Activated CD8-positive, alpha-beta T cell treated with anti-CD3 and anti-CD28 coated beads, Interleukin-2, amount 10 ng/mL, durations not matched to agents 7 days and 5 days (primary cell): ENCODE measurements at places on chromosomes 11 and 22. TPM values are rescaled to one million over a fixed set of nuclear protein-coding genes. Genes with fewer than 3 reads are reported as not detected.

DNA sequence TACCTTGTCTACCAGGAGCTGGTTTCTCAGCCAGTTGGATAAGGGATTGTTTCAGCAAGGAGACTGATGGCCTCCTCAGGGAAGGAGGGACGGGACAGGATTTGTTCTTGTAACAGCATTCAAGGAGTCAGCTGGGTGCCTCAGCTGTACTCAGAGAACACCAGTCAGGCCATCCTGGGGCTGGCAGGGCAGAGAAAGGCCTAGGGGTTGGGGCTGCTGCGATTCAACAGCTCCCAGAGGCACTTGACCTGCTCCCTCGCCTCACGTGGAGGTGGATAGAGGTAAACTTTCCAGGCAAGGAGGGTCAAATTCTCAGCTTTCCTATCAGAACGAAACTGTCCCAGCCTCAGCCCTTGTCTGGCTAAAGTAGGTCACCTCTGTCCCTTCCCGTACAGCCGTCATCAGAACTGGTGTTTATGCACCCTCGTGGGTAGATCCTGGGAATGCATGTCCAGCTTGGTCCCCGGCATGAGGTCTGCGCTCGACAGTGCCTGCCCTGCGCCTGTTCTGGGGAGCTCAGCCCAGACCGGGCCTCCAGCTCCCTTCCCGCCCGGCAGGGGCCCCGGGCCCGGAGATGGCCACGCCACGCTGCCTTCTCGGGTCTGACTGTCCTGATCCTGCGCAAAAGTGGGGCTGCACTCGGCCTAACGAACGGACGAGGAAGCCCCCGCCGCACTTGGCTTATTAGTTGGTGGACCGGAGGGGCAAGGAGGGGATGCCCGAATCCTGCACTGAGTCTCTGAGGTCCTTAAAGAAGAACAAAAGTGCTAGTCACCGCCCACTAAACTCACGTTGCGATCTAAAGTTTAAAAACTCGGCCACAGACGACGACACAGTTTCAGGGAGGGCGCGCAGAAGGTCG is 762 bp upstream of the CCDC134 start:
- H3K36me3 ChIP-seq, result peaks cover 37% of the 10 kb centered on the region
- peaks cover 36% of the 10 kb centered on the region for H3K4me1 ChIP-seq
- H3K4me3 ChIP-seq, result peak overlapping the region; percentile 98
- H3K27me3 ChIP-seq, result no peaks in the 10 kb centered on the region
- DNase-seq, result peak; percentile 27
- H3K27ac ChIP-seq, result peak overlapping the region; percentile 99

DNA sequence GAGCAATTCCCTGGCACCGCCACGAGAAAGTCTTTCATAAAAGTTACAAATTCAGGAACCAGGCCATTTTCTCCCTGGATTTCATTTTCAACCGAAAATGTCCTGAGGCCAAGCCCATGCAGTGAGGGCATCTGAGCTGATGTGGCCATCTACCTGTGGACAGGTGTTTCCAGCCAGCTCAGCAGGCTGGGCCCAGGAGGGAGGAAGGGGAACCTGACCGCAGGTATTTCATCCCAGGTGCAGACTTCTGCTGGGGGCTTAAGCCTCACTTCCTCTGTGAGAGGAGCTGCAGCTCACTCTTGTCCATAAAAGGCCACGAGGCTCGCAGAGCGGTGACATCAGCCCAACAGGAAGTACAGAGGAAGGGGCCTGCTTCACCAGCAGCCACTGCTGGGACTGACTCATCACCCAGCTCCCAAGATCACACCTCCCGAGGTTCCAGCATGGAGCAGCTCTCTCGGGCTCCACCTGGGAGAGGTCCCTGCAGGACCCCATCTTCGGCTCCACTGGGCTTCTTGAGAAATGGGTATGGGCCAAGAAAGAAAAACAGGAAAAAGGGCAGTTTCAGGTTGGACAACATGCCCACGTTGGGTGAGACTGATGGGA is 56.4 kb downstream of the MYH9 start:
- peaks cover 99% of the 10 kb centered on the region for H3K36me3 ChIP-seq
- H3K4me1 ChIP-seq, result peaks cover 99% of the 10 kb centered on the region
- H3K4me3 ChIP-seq, result peak overlapping the region; percentile 85
- H3K27me3 ChIP-seq, result no peaks in the 10 kb centered on the region
- H3K27ac ChIP-seq, result peak overlapping the region; percentile 99
- peak; percentile 91 for DNase-seq

The AQP11 gene
- total RNA-seq, result 0.21 TPM

GRCh38 chr11:22786475-22786874 is 43.1 kb downstream of the SVIP start:
- no peak overlapping the region for H3K27ac ChIP-seq
- DNase-seq, result no peak
- peaks cover under 1% of the 10 kb centered on the region for H3K4me1 ChIP-seq
- H3K4me3 ChIP-seq, result no peak overlapping the region
- H3K36me3 ChIP-seq, result no peaks in the 10 kb centered on the region

DNA sequence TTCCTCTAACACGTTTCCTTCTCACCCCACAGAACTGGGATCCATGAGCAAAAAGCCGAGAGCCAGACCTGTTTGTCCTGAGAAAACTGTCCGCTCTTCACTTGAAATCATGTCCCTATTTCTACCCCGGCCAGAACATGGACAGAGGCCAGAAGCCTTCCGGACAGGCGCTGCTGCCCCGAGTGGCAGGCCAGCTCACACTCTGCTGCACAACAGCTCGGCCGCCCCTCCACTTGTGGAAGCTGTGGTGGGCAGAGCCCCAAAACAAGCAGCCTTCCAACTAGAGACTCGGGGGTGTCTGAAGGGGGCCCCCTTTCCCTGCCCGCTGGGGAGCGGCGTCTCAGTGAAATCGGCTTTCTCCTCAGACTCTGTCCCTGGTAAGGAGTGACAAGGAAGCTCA is 24.0 kb downstream of the CD5 start:
- H3K4me3 ChIP-seq, result no peak overlapping the region
- H3K36me3 ChIP-seq, result peaks cover 61% of the 10 kb centered on the region
- H3K27me3 ChIP-seq, result no peaks in the 10 kb centered on the region
- peak overlapping the region; percentile 54 for H3K27ac ChIP-seq
- DNase-seq, result no peak

DNA sequence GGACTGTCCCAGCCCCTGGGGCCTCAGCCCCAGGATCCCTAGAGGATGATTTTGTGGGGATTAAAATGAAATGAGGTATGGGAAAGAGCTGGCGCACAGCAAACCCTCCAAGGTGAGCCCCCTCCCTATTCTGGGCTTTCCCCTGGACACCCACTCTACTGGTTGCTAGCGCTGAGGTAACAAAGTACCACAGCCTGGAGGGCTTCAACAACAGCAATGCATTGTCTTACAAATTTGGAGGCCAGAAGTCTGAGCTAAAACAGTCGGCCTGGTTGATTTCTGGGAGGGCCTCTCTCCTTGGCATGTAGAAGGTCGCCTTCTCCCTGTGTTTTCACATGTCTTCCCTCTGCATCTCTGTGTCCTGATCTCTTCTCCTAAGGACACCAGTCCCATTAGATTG is 913.6 kb downstream of the NTM start:
- no peaks in the 10 kb centered on the region for H3K27me3 ChIP-seq
- DNase-seq, result no peak
- H3K4me1 ChIP-seq, result no peaks in the 10 kb centered on the region
- H3K4me3 ChIP-seq, result no peak overlapping the region
- H3K27ac ChIP-seq, result no peak overlapping the region

DNA sequence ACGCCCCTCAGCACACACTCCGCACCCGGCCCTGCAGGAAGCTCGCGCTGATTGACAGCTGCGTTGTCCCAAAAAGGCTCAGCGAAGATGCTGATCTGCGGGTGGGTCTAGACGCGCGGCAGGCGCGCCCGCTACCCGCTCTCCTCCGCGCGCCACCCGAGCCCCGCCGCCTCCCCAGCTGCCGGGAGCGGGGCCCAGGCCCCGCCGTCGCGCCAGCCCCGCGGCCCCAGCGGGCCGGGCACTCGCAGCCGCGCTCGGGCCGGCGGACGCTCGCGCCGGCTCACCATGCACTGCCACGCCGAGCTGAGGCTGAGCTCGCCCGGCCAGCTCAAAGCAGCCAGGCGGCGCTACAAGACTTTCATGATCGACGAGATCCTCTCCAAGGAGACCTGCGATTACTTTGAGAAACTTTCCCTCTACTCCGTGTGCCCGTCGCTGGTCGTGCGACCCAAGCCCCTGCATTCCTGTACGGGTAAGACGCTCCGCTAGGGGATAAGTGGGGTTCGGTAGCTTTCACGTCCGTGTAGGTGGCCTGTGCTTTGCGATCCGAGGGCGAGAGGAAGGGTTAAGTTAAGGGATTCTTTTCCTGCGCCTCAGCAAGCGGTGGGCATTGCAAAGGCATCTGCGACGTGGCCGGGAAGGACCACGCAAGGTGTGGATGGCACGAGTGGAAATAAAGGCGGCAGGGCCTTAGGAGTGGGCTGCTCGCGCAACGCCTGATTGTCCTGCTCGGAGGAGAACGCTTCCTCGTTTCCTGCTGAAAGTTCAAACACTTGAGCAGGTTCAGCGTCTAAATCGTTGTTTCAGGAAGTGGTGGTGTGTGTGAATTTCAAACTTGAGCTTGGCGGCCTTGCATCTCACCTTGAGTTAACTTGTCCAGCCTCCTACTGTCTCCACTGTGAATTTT is at the start of gene BARX2:
Gene BARX2 (plus strand): TSS at position 98 of the 907 bp plus-strand sequence. CDS start 188 bp downstream, at position 286.
- peaks cover 72% of the 10 kb centered on the region for H3K27me3 ChIP-seq
- H3K4me3 ChIP-seq, result peak within 1 kb of the TSS; percentile 46

GRCh38 chr22:41222846-41223507 is 17.8 kb downstream of the CHADL start:
- H3K27ac ChIP-seq, result peak overlapping the region; percentile 34
- peaks cover 5% of the 10 kb centered on the region for H3K4me1 ChIP-seq
- no peaks in the 10 kb centered on the region for H3K27me3 ChIP-seq

The PGA5 gene
- total RNA-seq, result not detected

DNA sequence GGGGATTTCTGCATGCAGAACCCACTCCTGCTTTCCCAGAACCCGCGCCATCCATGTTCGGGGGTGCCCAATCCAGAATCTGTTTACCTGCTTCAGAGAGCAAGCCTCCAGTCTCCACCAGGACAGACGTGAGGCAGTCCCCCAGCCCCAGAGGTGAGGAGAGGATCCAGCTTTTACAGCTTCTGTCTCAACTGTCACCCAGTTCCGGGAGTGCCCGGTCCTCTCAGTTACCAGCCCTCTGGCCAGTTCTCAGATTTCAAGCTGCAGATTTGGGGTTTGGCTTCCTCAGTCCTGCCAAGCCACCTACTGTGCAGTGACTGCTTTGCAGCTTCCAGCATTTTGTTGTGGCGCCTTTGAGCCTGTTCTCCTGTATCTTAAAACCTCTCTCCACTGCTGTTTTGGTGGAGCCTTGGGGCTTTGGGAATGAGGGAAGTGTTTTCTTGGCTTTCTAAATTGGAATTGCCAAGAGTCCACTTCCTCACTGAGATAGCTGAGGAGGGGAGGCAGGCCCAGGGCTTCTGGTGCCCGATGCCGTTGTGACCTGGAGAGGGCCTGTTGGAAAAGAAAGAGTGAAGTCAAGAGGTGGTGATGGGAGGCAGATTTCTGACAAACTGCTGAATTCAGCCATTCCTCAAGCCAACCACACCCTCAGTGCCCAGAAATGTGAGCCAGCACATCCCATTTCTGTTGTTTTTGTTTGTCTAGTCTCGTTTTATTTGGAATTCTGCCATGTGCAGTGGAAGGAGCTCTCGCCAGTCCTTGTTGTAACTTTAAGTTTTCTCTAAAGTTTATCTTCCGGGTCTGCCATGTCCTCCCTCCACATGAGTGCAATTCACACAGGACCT is 513.4 kb downstream of the TBC1D22A start:
- no peak overlapping the region for H3K4me3 ChIP-seq
- no peak for DNase-seq
- H3K36me3 ChIP-seq, result no peaks in the 10 kb centered on the region
- H3K27me3 ChIP-seq, result no peaks in the 10 kb centered on the region

GRCh38 chr11:65973439-65974110 is 12.0 kb downstream of the SART1 start:
- peaks cover 49% of the 10 kb centered on the region for H3K36me3 ChIP-seq
- peak overlapping the region; percentile 2 for H3K27ac ChIP-seq
- no peak overlapping the region for H3K4me3 ChIP-seq
- peaks cover 3% of the 10 kb centered on the region for H3K4me1 ChIP-seq
- no peak for DNase-seq

DNA sequence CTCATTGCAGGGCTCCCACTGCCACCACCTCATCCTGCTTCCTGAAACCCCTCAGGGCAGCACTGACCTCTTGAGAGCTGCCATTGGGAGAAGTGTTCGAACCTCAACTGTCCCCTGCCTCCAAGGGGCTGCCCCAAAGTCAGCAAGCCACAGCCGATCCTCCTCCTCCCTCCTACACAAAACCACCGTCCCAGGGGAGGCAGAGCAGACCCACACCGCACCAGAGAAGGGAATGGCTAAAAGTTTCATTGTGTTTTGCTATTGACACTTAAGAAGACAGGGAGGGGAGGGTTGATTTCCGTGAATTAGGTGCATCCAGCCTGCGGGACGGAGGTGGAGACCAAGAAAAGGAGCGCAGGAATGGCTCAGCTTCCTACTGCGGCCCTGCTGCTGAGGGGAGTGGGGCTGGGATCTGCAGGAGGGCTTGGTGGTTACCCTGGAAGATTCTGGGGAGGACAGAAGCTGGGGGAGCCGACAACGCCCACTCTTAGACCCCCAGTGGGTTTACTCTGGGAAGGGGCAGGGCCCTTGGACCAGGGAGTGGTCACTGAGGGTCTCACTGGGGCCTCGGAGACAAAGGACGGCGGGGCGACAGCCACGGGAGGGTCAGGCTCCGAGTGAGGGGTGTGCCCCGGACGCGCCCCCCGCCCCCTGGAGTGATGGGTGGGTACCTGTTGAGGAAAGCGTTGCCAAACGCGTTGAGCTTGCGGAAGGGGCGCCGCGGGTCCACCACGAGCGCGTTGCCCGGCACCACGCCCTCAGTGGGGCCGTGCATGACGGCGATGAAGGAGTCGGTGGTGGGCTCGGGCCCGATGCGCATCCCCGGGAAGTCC is 815 bp downstream of the EHD1 start:
- peaks cover 63% of the 10 kb centered on the region for H3K4me1 ChIP-seq
- no peaks in the 10 kb centered on the region for H3K27me3 ChIP-seq
- peaks cover 50% of the 10 kb centered on the region for H3K36me3 ChIP-seq
- DNase-seq, result no peak
- peak overlapping the region; percentile 98 for H3K4me3 ChIP-seq

DNA sequence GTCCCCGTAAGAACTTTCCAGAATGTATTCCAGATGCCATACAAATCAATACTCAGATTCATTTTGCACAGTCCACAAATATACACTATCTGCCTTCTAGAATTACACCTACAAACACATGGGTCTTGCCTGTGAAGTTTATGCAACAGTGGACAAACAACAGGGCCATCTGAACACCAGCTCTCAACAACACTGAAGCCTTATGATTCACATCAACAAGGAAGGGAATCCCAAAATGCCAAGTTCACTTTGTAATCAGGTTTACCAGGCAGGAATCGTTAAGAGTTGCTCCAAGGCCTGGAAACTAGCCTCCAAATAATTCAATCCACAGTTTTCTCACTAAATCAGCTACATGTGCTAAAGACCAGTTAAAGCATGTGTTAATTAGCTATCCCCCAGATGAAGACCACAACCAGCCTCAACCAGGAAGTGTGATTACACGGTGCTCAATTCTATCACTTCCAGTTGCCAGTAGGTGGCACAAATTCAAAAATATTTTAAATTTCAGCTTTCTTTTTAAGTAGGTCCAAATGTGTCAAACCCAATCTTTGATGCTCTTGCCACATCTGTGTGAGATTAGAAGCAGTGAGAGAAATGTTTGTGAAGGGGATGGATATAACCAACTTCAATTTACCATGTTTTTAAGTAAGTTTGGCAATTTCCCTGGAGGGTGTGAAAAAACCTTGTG is 139.1 kb upstream of the BDNF start:
- no peak overlapping the region for H3K4me3 ChIP-seq
- DNase-seq, result no peak
- no peaks in the 10 kb centered on the region for H3K27me3 ChIP-seq
- H3K27ac ChIP-seq, result no peak overlapping the region
- no peaks in the 10 kb centered on the region for H3K4me1 ChIP-seq

GRCh38 chr11:6611963-6612212 is 128 bp downstream of the TAF10 start:
- peaks cover 65% of the 10 kb centered on the region for H3K36me3 ChIP-seq
- peaks cover 46% of the 10 kb centered on the region for H3K4me1 ChIP-seq
- peak overlapping the region; percentile 92 for H3K27ac ChIP-seq
- no peaks in the 10 kb centered on the region for H3K27me3 ChIP-seq
- H3K4me3 ChIP-seq, result peak overlapping the region; percentile 89

The PGA4 gene
- not detected for total RNA-seq
